Activated T-cell treated with anti-CD3 and anti-CD28 coated beads, Interleukin-2, amount 50 U/mL, for 4 hours (primary cell): ENCODE measurements at places on chromosomes 1 and 21.

DNA sequence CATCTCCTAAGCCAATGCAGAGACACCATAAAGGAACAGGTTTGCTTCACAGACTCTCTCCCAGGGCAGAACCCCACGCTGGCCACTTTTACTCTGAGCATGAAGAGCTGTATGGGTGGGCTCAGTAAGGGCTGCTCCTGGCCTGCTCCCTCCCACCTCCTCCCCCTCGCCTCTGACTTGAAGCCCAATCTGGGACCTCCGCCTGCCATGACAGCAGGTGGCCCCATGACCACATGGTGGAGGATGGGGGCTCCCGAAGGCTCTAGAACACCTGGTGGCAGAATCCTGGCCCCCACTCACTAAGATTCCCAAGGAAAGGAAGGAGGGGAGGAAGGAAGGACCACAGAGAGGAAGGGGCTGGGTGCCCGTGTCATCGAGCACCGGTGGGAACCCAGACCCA lies 23.7 kb downstream of the CASZ1 start:
- DNase-seq = no peak

- DNase-seq = no peak
Observed at GRCh38 chr1:48082271-48082962, 85.2 kb upstream of the TRABD2B start.

GRCh38 chr1:67457247-67457646 lies 27.0 kb upstream of the SERBP1 start:
- DNase-seq = no peak

DNA sequence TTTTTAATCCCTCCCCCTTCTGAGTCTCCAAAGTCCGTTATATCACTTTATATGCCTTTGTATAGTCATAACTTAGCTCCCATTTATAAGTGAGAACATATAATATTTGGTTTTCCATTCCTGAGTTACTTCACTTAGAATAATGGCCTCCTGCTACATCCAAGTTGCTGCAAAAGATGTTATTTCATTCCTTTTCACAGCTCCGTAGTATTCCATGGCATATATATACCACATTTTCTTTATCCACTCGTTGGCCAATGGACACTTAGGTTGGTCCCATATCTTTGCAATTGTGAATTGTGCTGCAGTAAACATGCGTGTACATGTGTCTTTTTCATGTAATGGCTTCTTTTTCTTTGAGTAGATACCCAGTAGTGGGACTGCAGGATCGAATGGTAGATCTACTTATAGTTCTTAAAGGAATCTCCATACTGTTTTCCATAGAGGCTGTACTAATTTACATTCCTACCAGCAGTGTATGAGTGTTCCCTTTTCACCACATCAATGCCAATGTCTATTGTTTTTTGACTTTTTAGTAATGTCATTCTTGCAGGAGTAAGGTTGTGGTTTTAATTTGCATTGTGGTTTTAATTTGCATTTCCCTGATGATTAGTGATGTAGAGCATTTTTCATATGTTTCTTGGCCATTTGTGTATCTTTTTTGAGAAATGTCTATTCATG lies 12.3 kb downstream of the MAN1C1 start:
- no peak for DNase-seq

GRCh38 chr1:96962216-96962615 lies 240.6 kb downstream of the PTBP2 start:
- DNase-seq = no peak

DNA sequence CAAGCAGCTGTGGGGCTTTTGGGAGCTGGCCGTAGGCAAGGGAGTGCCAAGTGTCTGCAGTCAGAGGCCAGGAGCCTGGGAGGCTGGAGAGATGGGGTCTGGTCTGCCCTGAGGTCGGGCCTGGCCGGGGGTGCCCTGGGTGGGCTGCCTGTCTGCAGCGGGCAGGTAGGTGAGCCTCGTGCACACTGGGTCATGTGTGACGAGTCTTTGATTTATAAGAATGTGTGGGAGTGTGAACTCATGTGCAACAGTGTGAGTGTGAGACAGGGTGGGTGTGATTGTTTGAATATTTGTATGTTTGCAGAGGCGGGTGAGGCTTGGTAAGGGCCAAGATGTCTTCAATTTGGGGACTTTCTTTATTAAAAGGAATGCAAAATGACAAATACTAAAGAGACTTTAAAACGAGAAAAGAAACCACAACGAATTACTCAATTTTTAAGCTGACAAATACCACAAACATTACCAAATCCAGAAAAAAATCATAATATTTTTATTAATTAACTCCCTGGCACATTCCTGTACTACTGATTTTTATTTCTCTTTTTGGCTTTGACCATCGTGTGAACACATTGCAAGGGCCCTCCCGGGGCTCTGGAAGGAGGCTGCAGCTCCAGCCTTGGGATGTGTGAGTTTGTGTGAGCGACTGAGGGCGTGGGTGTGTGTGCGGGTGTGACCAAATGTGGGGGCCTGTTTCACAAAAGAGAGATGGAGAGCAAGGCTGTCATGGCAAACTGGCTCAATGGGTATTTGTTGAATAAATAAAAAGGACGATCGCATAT lies 110.3 kb upstream of the WNT4 start:
- no peak for DNase-seq

GRCh38 chr1:161198897-161199431 lies at the start of gene ADAMTS4:
Gene ADAMTS4 (minus strand): TSS chr1:161199054. CDS start chr1:161198627, 427 bp downstream.
- no peak for DNase-seq

DNA sequence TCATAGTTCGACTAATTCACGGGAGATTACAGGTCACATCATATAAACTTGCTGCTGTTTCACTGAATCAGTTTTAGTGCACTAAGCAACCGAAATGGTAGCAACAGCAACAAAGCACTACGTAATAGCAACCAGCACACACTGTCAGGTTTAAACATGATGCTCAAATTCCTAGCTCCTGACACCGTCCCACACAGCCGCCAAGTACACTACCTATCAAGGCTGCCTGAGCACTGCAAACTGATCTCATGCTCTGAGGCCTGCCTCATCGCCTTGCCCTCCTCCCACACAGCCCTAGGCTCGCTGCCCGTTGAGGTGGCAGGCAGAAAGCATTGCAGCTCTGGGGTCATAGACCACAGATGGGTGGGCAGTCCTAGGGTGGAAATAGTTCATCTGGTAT lies 12.4 kb downstream of the LAMC2 start:
- no peak for DNase-seq
